ENCODE measurements at places on chromosomes 5 and 9. TPM values are rescaled to one million over a fixed set of nuclear protein-coding genes. Genes with fewer than 3 reads are reported as not detected.
A peak's percentile ranks its signal among the peaks of the same experiment; 100 is the strongest.

- no peak for DNase-seq
Measured at GRCh38 chr9:94817291-94818177, 91.0 kb downstream of the AOPEP start.

DNA sequence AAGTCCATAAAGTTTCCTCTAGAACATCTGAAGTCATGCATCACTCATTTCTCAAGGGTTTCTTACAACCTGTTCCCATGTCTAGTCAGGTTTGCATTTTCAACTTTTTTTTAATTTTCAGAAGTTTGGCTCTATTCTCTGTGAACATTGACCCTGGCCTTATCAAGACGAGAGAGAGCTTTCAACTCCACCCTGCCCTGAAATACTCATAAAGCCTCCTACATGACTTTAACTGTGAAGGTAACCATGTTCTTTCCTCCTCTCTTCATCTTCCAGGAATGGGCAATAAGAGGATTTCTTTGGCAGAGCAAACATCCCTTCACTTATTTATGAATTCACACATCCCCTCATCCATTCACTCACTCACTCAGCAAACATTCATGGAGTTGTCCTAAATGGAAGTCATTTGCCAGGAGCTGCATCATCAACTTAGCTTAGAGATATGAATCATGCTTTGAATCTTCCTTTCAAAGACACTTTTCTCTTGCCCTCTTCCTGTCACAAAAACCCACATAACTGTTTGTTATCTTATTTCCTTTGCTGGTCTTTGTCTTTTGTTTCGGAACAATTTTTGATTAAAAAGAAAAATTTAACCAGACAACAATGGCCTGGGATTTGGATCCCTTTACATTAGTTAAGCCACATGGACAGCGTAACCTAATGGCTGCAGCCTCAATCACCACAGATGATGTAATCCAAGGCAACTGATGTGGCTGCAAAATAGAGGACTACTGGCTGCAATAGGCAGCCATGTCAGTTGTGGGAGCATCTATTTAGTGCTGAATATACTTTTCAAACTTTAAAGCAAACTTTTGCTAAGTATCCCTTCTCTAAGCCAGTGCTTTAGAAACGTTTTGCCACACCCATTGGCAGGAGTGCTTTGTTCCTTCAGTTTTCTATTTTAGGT lies 43.0 kb upstream of the GNAQ start:
- peak; percentile 26 for DNase-seq

GRCh38 chr9:91833878-91834255 lies 116.2 kb downstream of the ROR2 start:
- no peak for DNase-seq

DNA sequence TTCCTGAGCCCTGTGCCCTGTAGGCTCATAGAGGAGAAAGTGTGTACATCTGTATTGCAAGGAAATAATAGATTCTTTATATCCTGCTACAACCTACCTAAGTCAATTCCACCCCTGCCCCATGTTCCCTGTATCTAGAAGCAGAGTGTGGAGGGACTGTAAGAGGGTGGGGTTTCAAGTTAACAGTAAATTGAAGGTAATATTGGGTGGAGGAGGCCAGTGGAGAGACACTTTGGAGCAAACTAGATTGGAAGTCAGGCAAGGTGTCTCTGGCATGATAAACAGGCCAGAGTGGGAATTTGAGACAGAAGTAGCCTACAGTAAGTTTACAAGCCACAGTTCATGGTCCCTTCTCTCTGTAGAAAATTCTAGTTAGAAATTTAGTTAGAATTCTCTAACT lies 2.3 kb upstream of the HEMGN start:
- no peak for DNase-seq

DNA sequence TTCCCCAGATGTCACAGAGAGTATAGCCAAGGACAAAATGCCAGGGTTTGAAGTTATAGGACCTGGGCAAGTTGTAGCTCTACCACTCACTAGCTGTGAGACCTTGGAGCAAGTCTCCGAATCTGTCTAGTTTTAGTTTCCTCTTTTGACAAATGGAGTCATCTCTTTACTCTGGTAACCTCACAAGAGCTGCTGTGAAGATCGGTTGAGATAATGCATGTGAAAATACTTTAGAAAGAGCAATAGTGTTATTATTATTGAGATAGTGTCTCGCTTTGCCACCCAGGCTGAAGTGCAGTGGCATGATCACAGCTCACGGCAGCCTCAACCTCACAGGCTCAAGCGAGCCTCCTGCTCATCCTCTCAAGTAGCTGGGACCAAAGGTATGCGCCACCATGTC lies 117.9 kb upstream of the NR5A1 start:
- peak; percentile 73 for DNase-seq

Gene WDR38
- polyA plus RNA-seq: not detected

Data from immature natural killer cell (primary cell).